Effector memory CD8-positive, alpha-beta T cell (primary cell): ENCODE measurements at places on chromosomes 2 and 18.

DNA sequence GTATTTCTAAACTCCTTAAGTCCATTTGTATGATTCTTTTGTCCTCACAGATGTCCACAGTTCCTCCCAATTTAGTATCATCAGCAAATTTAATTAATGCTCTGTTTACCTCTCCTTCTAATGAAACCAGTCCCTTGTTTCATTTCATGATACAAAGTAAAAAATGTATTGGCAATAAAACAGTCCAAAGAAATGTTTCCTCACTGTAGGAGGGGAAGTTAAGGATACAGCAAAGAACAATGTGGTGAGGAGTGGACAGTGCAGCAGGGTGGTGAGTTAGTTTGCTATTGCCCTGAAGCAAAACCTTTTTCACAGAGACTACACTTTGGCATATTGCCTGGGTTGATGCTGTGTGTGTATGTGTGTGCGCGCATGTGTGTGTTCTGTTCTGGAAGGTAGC lies 401.5 kb downstream of the ARHGAP15 start:
- DNase-seq: no peak

GRCh38 chr2:74444498-74445318 lies 3.0 kb upstream of the RTKN start:
- DNase-seq: no peak

- no peak for DNase-seq
Measured at GRCh38 chr2:88607416-88607815, 19.8 kb downstream of the EIF2AK3 start.

GRCh38 chr2:27109083-27109482 lies 9.8 kb downstream of the CGREF1 start:
- DNase-seq: no peak

DNA sequence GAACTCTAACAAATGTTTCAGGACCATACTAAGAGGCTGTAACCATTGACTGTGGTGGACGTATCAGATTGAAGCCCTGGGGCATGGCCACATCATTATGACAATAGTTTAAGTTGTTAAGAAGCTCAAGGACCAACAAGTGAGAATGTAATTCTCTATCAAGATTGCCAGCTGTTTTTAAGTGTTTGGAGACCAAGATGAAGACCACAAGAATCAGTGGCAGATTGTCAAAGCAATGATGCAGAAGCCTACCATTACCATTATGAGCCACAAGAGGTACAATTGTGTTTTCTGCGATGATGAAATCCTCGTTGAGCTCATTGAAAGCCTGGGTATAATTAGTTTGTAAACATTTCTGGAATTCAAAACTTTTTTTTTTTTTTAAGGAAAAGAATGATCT lies 261.1 kb upstream of the ZEB2 start:
- DNase-seq: no peak

DNA sequence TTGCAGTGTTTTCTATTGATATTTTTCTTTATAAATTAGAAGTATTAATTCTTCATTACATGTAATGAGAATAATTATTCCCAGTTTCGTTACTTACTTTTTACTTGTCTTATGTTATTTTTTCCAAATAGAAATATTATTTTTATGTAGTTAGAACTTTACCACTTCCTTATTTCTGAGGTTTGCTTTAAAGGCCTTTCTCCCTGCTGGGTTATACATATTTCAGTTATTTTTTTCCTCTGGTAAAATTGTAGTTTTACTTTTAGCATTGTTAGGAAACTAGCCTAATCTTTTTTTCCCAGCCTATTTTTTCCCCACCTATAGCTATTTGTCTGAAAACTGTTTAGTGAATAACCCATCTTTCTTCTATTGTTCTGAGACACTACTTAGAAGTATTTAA lies 17.1 kb downstream of the RNF144A start:
- DNase-seq: no peak

- no peak for DNase-seq
Measured at GRCh38 chr18:24400587-24400986, 3.0 kb upstream of the OSBPL1A start.

- DNase-seq: no peak
Measured at GRCh38 chr2:21299411-21299810, 175.6 kb downstream of the TDRD15 start.

DNA sequence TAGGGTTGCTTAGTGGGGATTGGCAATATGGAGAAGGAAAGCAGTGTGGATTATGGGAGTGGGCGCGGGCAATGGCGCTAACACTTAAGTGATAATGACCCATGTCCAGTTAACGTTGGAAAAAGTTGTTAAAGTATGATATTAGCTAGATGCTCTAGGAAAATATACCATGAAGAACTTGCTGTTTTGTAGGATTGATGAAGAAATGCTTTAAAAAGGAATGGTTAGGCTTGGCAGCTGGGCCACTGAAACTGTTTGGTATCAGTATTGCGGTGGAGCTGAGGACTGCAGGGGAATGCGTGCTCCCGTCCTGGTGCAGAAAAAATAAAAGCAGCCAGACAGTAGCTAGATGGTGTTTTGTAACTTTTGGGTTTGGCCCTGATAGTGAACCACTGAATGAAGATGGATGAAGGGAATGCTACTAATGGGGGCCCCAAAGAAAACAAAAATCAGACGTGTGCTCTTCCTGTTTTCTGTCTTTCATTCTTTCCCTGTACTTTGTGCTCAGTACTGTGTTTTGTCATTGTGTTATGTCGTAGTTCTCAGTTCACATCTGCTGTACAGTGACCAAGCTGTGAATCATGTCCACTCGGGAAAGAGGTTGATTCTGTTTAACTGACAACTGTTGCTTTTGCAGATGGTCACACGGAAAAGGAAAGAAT lies 999 bp downstream of the INSIG2 start:
- DNase-seq: no peak

DNA sequence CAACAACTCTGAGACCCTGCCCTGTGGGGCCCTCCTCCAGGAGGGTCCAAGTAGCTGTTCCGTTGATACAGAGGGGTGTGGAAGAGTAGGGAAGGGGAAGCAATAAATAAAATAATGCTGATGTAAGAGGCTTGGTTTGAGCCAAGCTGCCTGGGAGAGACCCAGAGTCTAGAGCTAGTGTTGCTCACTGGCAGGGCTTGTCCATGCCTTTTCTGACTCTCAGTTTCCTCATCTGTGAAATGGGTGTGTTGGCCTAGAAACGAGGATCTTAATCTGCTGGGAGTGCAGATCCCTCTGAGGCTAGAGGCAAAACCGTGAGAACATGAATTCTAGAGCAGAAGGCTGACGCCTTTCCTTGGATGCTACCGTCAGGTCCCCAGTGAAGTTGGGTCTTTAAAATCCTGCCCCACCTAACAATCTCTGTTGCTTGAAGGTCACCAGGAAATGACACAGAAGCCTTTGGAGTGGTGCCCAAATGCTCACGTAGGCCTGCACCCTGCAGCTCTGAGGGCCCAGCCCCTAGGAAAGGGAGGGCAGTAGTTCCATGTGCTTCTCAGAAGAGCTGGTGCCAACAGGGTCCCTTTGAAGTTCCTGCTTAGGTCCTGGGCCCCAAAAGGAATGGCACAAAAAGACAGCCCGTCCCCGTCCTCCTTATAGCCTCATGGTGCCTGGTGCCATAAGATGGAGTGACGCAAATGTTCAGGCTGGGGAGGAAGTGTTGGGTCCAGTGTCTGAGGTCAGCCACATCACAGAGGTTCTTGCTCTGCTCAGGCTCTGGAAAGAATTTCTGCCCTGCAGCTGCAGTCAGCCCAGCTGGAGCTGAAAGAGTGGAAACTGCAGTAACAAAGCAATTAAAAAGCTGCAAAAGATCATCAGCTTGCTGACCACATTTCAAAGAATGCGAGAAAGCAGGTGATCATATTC lies 73.2 kb upstream of the SMAD2 start:
- no peak for DNase-seq

DNA sequence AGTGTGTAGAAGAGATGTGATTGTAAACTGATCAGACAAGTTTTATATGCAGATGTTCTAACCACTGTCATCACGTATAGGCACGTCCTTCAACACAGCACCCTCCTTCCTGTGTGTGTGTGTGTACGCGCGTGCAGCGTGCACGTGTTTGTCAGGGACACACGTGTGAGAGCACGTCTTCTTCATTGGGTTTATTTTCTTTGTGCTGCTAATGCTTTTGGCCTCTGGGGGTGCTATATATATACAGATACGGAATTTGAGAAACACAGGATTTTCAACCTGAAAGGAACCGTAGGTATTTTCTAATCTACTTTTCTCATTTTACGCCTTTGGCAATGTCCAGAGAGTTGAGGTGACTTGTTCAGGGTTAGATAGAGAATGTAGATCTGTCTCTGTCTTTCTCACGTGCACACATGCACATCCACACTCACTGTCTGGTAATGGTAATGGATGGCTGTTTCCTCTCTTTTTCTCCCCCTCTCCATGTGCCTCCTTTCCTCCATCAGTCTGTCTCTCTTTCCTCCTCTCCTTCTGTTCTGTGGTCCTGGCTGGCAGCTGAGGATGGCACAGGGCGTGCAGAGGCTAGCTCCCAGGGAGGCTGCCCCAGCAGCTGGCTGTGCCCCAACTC lies 13.4 kb upstream of the CELF4 start:
- DNase-seq: no peak

DNA sequence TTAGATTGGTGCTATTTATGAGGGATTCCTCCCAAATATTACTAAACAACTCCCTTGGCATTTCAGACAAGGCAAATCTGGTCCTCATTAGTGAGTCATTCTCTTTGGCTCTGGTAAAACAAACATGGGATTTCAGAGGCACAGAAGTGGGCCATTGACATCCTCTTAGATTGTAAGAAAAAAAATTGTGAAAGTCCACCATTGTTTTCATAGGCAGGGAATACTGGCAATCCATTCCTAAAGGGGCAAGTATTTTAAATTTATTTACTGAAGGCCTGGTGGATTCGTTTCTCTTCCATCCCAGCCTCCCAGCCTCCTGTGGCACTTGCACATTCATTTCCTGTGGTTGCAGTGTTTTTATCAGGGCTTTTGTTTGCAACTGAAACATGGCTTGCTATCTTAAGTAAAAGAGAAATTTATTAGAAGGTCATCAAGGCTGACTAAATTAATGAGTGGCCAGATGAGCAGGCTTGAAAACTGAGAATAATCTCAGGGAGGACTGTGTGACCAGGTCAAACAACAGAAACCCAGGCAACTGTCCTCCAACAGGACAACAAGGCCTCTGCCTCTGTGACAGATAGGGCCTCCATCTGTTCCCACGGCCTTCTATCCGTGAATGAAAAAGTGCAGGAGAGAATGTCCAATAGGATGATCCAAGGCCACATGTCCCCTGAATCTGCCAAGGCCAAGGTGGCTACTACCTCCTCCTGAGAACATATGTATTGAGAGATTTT lies 23.1 kb upstream of the TNFAIP6 start:
- DNase-seq: no peak

GRCh38 chr2:1512321-1513289 lies 99.3 kb downstream of the TPO start:
- no peak for DNase-seq

- no peak for DNase-seq
Measured at GRCh38 chr18:50917021-50917420, 38.1 kb downstream of the ME2 start.

DNA sequence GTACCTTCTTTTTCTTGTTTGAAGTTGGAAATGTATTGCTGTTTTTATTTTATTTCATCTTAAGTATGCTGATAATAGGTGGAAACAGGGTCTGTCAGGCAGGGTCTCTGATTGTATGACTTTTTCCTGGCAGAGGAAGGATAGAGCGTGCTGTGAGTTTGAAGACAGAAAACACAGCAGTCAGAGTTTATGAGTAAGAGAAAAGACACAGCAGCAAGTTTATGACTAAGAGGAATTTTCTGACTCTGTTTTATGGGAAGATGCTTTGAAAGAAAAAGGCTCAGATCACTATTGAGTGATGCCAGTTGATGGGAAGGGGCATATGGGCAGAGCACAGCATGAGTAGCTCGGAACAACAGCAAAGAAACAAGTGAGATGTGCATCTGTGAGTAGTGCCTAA lies 379.1 kb downstream of the MEIS1 start:
- no peak for DNase-seq

- no peak for DNase-seq
Measured at GRCh38 chr2:120995656-120996190, 260.1 kb downstream of the GLI2 start.

GRCh38 chr2:85584857-85585780 lies 888 bp downstream of the VAMP5 start:
- no peak for DNase-seq

- DNase-seq: no peak
Measured at GRCh38 chr2:149170156-149170555, 131.7 kb downstream of the LYPD6B start.

- DNase-seq: no peak
Measured at GRCh38 chr2:165239856-165240515, 772 bp downstream of the SCN2A start.

- no peak for DNase-seq
Measured at GRCh38 chr2:240433973-240434727, 1.3 kb upstream of the GPC1 start.

DNA sequence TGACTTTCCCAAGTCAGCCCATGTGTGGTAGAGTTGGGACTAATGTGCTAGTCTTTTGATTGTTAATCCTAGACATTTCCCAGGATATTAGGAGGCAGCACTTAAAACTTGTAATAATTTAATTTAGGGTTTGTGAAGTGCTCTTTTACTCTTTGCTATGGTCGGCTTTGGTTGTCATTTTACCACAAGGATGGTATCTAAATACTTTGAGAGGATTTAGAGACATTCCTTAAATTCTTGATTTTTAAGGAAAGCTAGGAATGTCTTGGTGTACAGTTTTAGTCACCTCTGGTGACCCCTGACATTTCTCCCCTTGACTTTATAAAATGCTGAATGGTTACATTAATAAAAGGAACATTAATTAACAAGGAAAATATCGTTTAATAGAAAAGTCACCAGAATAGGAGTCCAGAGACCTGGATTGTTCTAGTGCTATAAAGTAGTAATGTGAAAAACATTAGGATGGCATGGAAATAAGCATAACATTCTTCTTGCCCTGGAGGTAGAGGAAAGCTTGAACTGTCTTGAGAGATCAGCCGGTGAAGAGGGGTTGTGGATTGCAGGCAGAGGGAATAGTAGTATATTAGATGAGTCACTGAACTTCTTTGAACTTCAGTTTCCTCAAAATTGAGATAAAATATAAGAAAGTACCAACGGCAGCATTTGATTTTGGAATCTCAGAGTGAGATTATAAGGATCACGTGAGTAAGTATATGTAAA lies 209.2 kb downstream of the MCFD2 start:
- no peak for DNase-seq

GRCh38 chr2:37779611-37780386 lies 108.4 kb upstream of the CDC42EP3 start:
- DNase-seq: no peak

DNA sequence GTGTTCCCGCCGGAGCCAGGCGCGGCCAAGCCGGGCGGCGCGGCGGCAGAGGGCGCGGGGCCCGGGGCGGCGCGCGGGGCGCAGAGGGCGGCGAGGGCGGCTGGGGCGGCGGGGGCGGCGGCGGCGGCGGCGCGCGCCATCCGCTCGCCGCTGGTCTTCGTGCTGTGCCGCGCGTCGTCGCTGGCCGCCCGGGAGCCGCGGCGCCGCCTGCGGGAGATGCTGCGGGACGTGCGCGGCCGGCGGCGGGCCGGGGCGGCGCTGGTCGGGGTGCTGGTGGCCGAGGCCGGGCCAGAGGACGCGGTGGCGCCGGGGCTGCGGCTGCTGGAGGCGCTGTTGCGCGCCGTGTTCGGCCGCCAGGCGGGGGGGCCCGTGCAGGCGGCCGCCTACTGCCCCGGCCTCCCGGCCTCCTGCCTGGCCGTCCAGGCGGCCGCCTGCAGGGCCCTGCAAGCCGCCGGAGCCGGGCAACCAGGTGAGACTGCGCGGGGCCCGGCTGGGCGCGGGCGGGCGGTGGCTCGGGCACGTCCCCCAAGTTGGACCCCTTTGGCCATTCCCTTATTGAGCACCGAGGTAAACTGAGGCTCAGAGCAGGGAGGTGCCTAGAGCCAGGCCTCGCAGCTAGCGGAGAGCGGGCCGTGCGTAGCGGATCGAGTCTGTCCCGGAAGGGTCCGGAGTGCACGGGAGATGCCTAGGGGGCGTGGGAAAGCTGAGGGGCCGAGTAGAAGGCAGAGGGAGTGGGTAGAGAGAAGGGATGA lies 584 bp downstream of the C2orf72 start:
- no peak for DNase-seq
